NB4 (cell line): ENCODE measurements at places on chromosomes 12 and 14.

- no peak for DNase-seq
Observed at GRCh38 chr12:18578191-18578590, 159.6 kb downstream of the PLCZ1 start.

DNA sequence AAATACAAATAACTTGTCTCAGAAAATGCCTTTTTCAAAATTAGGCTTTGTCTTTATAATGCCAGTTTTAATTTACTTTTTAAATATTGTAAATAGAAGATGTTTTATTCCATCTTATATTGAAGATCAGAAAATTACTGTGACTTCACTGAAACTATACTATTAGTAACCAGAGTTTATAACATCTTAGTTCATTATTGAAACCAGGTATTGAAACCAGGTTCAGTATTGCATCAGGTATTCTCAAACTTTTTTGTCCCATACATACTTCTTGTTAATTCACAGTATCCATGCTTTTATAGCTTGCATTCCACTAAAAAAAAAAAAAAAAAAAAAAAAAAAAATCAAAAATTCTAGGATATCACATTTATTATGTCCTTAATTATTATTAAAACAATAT, 227.5 kb downstream of the GXYLT1 start:
- DNase-seq: no peak

GRCh38 chr12:104459368-104459909, 2.7 kb downstream of the CHST11 start:
- DNase-seq: no peak

DNA sequence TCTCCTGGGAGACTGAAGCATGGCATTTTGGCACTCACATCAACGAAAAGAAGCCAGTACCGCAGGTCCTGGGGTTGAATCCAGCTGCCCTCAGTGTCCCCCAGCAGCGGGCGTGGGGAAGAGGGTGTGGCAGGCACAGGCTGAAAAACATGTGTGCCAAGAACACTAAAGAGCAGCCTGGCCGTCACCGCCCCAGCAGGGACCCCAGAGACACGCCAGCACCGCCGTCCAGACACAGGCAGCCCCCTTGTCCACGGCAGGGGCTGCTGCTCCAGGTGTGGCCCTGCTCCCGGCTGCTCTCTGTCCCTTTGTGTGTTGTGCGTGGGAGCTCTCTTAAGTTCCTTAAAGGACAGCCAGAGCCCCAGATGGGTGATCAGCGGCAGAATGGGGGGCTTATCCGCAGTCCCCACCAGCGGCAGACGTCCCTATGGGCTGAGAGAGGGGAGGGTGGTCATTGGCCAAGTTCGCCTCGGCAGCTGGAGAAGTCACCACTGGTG, 556 bp downstream of the PHETA1 start:
- DNase-seq: no peak

GRCh38 chr12:59059088-59059935, 139.0 kb upstream of the LRIG3 start:
- no peak for DNase-seq

- DNase-seq: no peak
Observed at GRCh38 chr12:132597333-132598316, 12.8 kb downstream of the LRCOL1 start.

GRCh38 chr12:98227162-98227561, 288.2 kb upstream of the TMPO start:
- peak; percentile 57 for DNase-seq

DNA sequence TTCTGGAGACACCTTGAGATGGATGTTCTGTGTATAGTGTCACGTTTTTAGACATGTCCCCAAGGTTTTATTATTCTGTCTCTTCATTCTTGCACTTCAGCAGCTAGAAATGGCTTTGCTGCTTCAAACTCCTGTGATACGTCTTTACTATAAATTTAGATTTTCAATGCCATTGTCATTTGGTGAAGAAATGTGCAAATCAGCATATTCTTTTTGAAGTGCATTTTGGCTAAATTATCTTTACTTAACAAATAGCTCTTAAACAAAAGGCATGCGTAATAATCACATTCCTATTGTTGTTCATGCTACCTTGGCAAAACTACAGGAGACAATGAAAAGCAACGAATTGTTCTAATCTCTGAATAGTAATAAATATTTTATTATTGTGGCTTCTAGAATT, 502.9 kb upstream of the SYT1 start:
- DNase-seq: no peak

- peak; percentile 76 for DNase-seq
Observed at GRCh38 chr14:91482263-91483013, 27.7 kb downstream of the PPP4R3A start.

- no peak for DNase-seq
Observed at GRCh38 chr14:103008126-103008525, 49.2 kb downstream of the CDC42BPB start.

DNA sequence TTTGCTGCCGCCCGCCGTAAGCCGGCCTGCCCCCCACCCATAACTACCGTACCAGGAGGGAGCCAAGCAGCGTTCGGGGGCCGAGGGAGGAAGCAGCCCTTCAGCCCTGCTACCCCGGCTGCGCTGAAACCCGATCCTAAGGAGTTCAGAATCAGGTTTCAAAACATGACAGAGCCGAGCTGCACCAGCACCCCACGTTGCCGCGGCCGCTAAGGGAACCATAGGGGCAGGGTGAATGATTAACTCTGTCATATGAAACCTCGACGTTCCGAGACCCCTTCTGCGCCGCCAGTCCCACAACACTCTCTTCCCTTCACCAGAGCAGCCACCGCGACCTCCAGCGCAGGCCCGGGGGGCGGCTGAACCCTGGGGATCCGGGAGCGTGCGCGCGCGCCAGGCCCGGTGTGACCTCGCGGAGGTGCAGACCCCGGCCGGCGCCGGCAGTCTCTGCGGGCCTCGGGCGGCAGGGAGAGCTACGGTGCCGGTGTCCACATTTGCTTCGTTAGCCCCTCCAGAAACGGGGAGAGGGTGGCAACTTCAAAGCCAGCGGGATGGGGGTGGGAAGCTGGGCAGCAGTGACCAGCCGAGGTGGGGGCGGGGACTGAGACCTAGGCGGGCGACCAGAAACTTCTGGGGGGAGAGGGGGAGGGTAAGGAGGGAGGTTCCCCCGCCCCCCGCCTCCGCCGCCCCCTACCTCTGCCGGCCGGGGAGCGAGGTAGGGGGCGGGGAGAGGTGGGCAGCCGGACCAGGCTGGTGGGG, 1.6 kb downstream of the SIX4 start:
- peak; percentile 62 for DNase-seq

DNA sequence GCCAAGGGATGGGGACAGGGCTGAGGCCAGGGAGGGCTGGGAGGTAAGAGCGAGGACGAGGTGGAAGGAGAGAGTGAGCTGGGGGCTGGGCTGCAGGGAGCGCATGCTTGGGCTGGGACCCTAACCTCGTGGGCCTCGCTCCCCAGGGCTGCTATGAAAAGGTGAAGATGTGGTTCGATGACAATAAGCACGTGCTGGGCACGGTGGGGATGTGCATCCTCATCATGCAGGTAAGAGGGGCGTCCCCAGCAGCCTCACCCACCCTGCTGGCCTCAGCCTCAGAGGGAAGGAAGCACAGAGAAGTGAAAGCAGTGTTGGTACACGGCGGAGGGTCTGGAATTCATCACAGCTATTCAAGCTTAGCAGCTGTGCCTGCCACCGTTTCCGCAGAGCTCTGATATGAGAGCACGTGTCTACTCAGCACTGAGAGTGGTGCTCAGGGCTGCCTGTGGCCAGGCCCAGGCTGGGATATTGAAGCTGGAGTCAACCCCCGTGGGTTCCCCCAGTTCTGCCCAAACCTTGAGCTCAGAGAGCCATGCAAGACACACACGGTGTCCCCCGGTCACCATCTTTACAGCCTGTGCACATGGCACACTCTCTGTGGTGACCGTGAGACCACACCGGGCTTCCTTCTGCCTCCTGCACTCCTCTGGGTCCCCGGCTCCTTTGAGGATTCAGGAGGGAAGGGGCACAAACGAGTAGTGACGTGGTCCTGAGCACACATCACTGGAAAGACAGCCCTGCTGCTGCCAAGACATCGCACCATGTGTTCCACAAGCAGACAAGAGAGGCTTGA, 204.6 kb downstream of the TSPAN9 start:
- no peak for DNase-seq

GRCh38 chr12:103620395-103620794, 33.3 kb downstream of the STAB2 start:
- DNase-seq: no peak

DNA sequence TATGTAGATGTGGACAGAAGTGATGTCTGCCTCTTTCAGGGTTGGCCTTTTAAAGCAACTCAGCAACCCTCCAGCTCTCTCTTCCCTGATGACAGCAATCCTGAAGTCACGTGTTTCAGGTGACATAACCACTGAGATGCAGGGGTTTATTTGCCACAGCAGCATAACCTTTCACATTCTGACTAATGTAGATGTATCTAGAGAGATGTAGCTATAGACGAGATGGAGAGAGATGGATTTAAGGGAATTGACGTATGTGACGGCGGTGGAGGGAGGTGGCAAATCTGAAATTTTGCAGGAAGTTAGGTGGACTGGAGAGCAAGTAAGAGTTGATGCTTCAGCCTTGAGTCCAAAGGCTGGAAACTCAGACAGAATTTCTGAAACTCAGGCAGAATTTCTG, 126.0 kb downstream of the ZFP36L1 start:
- DNase-seq: no peak

- no peak for DNase-seq
Observed at GRCh38 chr14:61747342-61747741, 14.9 kb upstream of the SNAPC1 start.

DNA sequence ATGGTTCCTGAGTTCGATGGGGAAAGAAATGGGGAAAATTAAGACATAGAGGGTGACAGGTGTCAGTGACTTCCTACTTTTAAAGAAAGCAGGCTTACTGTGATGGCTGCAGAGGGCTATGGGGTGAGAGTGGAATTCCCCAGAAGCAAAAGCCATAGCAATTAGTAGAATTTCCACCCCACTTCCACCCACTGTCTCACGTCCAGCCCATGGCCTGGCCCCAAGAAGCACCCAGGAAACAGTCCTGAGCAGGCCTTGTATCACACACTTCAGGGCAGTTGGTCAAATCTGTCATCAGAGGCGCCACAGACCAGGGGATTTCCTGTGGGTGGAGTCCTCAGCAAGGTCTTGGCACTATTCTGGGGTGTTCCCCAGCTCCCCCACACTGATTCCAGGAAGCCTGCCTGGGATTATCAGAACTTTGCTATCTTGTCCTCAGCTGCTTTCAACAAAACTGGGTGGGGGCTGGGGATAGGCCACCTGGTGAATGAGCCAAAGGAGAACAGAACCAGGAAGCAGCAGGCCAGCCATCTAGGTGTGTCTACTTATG, 120.1 kb upstream of the CCND2 start:
- peak; percentile 82 for DNase-seq

DNA sequence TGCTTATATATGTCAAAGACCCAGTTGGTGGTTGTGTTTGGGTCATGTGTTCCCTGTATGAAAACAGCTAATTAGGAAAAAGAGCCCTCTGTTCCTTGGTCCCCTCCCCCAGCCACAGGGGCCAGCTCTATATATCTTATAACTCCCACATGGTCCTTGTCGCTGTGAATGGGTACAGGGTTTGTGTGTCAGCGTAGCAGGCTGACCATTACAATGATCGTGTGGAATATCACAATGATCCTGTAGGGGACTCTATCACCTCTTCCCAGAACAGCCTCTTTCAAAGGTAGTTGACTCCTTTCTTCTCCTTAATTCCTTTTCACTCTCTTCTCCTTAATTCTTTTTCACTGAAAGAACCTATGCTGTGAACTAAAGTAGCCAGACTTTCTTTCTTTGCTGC, 51.6 kb upstream of the RIC8B start:
- no peak for DNase-seq

- DNase-seq: no peak
Observed at GRCh38 chr12:106602076-106602475, 19.3 kb downstream of the RFX4 start.
